Motor neuron (in vitro differentiated cells): ENCODE measurements at places on chromosomes 4 and X.

- ATAC-seq = no peak
These were observed 119.8 kb downstream of the DCK start for GRCh38 chr4:71113294-71113693.

GRCh38 chrX:48864210-48864609 lies 28.8 kb upstream of the PCSK1N start:
- ATAC-seq = no peak

GRCh38 chr4:72314869-72315268 lies 254.2 kb downstream of the ADAMTS3 start:
- no peak for ATAC-seq

GRCh38 chr4:64824591-64824990 lies 415.3 kb upstream of the TECRL start:
- no peak for ATAC-seq

DNA sequence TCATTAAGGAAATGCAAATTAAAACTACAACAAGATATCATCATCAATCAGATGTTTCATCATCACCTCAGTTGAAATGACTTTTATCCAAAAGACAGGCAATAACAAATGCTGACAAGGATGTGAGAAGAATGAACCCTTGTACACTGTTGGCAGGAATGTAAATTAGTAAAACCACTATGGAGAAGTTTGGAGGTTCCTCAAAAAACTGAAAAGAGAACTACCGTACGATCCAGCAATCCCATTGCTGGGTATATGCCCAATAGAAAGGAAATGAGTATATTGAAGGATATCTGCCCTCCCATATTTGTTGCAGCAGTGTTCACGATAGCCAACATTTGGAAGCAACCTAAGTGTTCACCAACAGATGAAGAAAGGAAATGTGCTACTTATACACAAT lies 50.6 kb upstream of the STARD8 start:
- no peak for ATAC-seq

- ATAC-seq = no peak
These were observed 988 bp upstream of the SRD5A3 start for GRCh38 chr4:55345054-55345453.

- ATAC-seq = no peak
These were observed 281.7 kb downstream of the UNC5C start for GRCh38 chr4:95267081-95267480.

DNA sequence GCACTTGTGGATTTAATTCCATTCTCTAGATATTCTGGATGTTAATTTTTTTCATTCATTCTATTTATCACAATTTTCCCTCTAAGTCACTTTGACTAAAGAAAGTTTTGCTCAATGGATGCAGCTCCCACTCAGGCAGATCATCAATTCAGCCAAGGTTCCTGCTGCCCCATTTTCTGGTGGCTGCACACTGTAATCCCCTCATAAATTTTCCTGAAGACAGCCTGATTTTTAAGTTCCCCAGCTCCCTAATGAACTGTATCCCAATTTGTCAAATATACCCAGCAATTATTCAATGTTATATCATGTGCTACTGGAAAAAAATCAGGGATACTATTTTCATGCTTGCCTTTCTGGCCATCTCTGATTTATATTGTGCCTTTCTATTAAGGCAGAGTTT lies 61.2 kb downstream of the SCD5 start:
- no peak for ATAC-seq
